ENCODE measurements at places on chromosomes 11 and 22. TPM values are rescaled to one million over a fixed set of nuclear protein-coding genes. Genes with fewer than 3 reads are reported as not detected.

The TMEM86A gene
- total RNA-seq: 0.29 TPM

The UEVLD gene
- 27.1 TPM for total RNA-seq

The GGTLC2 gene
- total RNA-seq: not detected

The TTC36 gene
- not detected for total RNA-seq

The CDC45 gene
- total RNA-seq: 24.1 TPM

The ABTB2 gene
- 17.8 TPM for total RNA-seq

The CARD16 gene
- total RNA-seq: not detected

The SHANK2 gene
- total RNA-seq: 6.6 TPM

The VPREB3 gene
- total RNA-seq: 0.85 TPM

The ANO5 gene
- total RNA-seq: 0.89 TPM

The ENTHD1 gene
- not detected for total RNA-seq

The RPS25 gene
- 808 TPM for total RNA-seq

The AP5B1 gene
- total RNA-seq: 10.6 TPM

The OR10A6 gene
- total RNA-seq: not detected

The SCUBE1 gene
- 0.08 TPM for total RNA-seq

The DEUP1 gene
- total RNA-seq: not detected

The THY1 gene
- 14.5 TPM for total RNA-seq

The SCGB1D2 gene
- total RNA-seq: not detected

The TMEM109 gene
- total RNA-seq: 131 TPM

The FOLH1 gene
- total RNA-seq: not detected

The RASGRP2 gene
- 0.82 TPM for total RNA-seq

The APOC3 gene
- not detected for total RNA-seq

The APOA5 gene
- not detected for total RNA-seq

The P2RX3 gene
- total RNA-seq: 0.19 TPM

The ACRV1 gene
- total RNA-seq: not detected

The DSCAML1 gene
- 0.31 TPM for total RNA-seq

The OR4C3 gene
- not detected for total RNA-seq

The NXPE2 gene
- not detected for total RNA-seq

The MS4A3 gene
- not detected for total RNA-seq

The RFPL3 gene
- not detected for total RNA-seq

The SLC25A18 gene
- total RNA-seq: 0.06 TPM

The SLC17A6 gene
- not detected for total RNA-seq

The LMNTD2 gene
- 2.1 TPM for total RNA-seq

The RNF26 gene
- 32.0 TPM for total RNA-seq

The RASSF10 gene
- total RNA-seq: 7.6 TPM

The GSTT2 gene
- 0.24 TPM for total RNA-seq

The PANX2 gene
- 7.9 TPM for total RNA-seq

The OR10S1 gene
- total RNA-seq: not detected

The ART5 gene
- total RNA-seq: 0.31 TPM

The OR4A16 gene
- total RNA-seq: not detected

The PLAAT2 gene
- 0.27 TPM for total RNA-seq
